ENCODE measurements at places on chromosomes 3 and 15.

GRCh38 chr15:39058351-39059131, 493.9 kb upstream of the RASGRP1 start:
- no peak for DNase-seq

- DNase-seq, result no peak
Observed at GRCh38 chr15:77800305-77800704, 167.6 kb upstream of the LINGO1 start.

- DNase-seq, result no peak
Observed at GRCh38 chr3:168914662-168915061, 748.9 kb downstream of the MECOM start.

- peak; percentile 75 for DNase-seq
Observed at GRCh38 chr15:90685591-90686434, 31.3 kb upstream of the BLM start.

GRCh38 chr3:64167351-64167750, 57.9 kb downstream of the PRICKLE2 start:
- no peak for DNase-seq

DNA sequence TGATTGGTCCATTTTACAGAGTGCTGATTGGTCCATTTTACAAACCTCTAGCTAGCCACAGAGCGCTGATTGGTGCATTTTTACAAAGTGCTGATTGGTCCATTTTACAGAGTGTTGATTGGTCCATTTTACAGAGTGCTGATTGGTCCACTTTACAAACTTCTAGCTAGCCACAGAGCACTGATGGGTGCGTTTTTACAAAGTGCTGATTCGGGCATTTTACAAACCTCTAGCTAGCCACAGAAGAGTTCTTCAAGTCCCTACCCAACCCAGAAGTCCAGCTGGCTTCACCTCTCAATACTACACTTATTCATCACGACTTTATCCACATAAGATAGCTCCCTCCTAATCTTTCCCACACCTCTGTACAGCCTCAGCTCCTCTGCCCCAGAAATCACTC, 899.8 kb downstream of the TUSC7 start:
- DNase-seq, result no peak

- peak; percentile 71 for DNase-seq
Observed at GRCh38 chr3:4394048-4394447, 73.0 kb downstream of the SUMF1 start.

GRCh38 chr3:52829482-52829881, 990 bp downstream of the ITIH4 start:
- no peak for DNase-seq

DNA sequence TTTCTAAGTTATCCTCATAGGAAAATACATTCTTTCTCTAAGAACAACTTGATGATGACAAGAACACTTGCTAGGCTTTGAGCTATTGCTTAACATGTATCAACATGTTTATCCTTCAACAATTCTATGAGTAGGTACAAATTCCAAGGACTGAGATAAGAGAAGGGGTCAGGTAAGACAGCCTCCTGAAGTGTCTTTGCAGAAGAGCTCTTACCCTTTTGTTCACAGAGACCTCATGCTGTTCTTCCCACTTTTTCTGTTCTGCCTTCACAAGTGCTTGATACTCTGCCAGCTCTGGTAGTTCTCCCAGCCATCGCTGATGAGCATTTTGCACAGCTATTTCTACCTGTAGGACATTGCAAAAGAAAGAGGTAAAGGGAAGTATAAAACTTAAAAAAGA, 50.9 kb downstream of the CEP152 start:
- no peak for DNase-seq

DNA sequence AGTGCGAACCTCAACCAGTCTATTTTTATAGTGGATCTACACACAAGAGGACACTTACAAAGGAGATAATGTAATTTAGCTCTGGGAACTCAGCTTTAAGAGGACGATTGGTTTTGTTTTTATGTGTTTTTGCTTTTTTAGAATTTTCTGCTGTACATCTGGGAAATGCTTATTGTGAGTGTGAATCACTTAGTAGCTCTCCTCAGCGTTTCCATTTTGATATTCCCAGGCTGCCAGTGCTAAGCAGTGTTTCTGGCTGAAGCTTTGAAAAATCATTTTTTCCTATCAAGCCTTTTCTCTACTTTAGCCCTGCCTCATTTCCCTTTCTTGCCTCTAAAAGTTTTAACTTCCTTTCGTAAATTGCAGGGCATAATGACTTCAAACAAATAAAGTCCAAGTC, 117.9 kb downstream of the RBMS3 start:
- DNase-seq, result no peak

- DNase-seq, result peak; percentile 4
Observed at GRCh38 chr15:100111125-100112060, 230.4 kb downstream of the ADAMTS17 start.

GRCh38 chr3:87856126-87856525, 202.7 kb downstream of the CGGBP1 start:
- DNase-seq, result no peak

GRCh38 chr15:62105266-62105665, 38.5 kb downstream of the C2CD4A start:
- no peak for DNase-seq

GRCh38 chr3:150428562-150428961, 20.5 kb downstream of the TSC22D2 start:
- DNase-seq, result peak; percentile 33

DNA sequence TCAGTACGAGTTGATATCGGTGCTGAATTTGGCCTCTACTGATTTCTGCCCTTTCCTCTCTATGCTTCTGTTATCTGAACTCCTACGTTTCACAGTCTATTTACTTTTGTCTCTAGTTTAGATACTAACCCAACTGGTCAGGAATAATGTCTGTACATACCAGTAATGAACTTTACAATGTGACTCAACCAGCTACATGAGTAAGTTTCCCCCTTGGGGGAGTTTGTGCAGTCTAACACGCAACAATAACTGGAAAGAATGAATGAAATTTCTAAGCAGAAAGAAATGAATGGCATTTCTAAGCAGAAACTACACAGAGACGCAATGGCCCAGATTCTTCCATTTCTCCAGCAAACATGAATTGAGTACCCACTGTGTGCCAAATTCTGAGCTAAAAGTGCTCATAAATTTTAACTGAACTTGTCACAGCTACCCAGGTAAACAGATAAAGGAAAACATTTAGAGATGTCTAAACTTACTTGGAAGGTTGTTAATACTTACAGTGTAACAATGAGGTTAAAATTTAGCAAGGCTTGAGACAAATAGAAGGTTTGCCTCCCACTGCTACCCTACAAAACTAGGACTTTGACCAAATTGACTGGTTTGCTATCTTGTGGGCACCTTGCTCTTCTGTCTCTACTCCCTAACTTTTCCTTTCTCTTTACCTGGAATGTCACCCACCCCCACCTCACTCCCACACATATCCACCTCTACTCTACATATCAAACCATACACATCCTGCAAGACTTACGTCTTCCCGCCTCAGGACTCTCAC, 11.6 kb downstream of the UPK1B start:
- DNase-seq, result no peak

DNA sequence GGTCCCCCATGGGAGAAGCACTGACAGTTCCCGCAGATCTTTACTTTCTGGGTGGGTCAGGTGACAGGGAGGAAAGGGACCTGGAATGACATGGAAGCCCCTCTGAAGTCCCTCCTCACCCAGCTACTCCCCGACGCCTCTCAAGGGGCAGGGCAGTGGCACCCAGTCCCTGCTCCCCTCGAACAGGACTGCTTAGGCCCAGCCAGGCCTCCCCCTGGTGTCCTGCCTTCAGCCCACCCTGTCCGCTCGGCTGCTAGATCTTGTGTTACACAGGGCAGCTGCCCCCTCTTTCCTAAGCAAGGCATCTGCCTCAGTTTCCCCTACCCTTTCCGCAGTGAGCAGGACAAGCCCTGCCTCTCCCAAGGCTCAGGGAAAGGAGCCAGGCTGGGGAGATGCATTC, 226.5 kb downstream of the XXYLT1 start:
- no peak for DNase-seq

DNA sequence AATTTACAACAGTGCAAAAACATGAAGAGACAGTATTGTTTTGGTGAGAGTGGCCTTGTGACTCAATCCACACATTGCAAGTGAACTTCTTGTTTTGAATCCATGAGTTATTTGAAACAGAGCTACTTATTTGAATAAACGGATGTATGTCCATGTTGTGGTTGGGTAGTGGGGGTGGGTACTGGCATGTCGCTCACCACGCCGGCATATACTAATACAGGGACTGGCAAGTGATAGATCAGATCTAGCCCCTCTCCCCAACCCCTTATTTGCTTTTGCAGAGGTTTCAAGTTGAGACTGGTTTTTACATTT, 83.8 kb downstream of the EDEM1 start:
- DNase-seq, result peak; percentile 28

DNA sequence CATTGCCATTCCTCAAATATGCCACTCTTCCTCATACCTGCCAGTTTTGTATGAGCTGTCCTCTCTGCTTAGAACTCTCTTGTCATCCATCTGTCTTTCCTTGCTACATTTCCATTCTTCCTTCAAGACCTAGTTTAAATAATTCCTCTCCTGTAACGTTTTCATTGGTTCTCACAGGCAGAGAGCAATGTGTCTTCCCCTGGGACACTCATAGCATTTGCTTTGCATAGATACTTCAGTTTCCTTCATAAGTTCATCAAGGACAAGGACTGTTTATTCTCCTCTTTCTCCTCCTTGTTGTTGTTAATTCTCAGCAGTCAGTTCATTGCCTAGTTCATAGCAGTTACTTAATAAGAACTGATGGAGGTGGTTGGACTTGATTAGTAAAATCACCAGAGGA, 10.5 kb downstream of the NR2C2 start:
- no peak for DNase-seq

DNA sequence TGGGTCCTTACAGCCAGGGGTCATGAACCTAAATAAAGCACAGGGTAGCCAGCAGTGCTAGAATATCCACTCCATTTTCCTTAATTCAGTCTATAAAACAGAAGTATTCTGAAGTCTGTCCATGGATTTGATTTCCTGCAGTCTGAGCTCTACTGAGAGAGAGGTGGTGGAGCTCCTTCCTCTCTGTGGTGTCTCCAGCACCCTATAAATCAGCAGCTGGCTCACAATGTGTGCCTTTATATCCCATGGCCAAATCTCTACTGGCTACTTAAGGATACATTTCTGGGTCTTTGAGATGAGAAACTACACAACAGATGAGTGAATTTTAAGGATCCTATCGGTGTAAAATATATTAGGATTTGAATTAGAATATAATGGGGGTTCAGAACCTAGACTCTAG, 339.9 kb upstream of the RBMS3 start:
- DNase-seq, result no peak

DNA sequence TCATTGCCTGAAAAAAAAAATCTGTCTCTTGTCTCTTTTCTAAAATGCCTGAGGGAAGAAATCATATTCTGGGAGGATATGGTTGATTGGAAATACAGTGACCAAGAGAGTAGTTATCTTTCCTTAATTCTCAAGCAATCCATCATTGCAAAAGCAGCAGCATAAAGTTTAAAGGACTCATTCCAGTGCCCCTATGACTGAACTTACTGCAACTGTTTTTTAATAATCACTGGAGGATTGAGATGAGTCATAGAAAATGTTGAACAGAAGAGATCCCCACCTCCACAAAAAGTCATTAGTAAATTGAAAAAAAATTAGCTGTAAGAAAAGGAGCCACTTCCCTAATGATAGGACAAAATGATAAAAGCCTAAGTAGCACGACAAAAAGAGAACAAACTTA, 121.5 kb downstream of the SLC9A9 start:
- no peak for DNase-seq

- DNase-seq, result no peak
Observed at GRCh38 chr3:126715432-126715831, 11.4 kb downstream of the CHCHD6 start.

- no peak for DNase-seq
Observed at GRCh38 chr3:152365766-152366593, 97.3 kb downstream of the MBNL1 start.

DNA sequence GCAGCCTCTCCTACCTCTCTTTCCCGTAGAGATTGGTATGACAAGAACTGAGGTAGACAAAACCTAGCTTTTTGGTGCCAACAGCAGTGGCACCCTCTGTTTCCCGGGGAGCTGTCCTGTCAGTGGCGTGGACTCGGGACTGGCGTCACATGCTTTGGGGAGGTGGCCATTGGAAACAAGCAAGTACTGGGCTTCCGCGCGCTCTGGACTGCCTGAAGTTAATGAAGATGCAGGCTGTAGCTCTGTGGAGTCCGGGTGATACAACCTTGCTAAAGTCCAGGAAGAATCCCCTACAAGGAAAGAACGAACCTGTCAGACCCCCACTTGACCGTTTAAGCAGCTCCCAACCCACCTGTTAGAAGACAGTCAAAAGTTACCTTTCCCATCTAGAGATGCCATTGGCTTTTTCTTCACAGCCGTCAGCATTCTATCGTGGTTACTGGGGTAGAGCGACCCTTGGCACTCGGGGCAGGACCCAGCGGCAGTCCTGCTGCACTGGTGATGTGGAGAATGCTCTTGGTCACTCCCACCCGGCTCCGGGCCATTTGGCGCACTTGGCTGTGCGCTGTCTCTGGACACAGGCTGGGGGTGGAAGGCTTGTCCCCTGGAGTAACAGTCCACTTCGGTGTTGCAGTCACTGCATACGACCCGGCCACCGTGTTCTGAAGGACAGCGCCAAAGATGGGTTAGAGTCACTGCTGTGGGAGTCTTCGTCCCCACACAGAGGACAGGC, 120.5 kb downstream of the LRIG1 start:
- no peak for DNase-seq

DNA sequence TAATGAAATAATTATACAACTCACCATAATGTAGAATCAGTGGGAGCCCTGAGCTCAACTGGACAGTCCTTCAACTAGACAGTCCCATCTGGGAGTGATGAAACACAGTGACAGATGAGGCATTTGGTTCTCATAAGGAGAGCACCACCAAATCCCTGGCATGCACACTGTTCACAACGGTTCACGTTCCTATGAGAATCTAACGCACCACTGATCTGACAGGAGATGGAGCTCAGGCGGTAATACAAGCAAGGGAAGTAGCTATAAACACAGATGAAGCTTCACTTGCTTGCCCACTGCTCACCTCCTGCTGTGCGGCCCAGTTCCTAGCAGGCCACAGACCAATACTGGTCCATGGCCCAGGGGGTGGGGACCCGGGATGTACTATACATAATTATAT, 17.0 kb downstream of the PRKAR2A start:
- no peak for DNase-seq

DNA sequence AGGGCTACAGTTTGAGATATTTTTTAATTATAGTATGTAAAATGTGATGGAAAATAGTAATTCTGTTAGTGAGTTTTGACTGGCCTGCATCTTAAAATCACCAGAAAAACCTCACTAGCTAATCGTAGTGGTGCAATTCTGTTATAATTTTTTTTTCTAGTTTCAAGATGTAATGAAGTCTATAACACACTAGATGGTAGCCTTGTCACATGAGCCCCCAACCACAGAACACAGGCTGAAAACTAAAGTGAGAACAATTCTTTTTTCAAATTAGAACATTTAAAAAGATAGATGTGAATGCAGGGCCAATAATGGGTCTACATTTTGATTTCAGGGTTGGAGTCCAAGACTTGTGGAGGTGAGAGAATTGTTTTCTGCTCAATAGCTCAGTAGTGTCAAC, 83.3 kb upstream of the KCNH8 start:
- DNase-seq, result no peak

GRCh38 chr3:108887777-108888176, 65.2 kb downstream of the TRAT1 start:
- DNase-seq, result no peak
